ENCODE measurements at places on chromosomes 2 and 18.
A peak's percentile ranks its signal among the peaks of the same experiment; 100 is the strongest.

GRCh38 chr2:197904446-197904845 lies 100.1 kb downstream of the PLCL1 start:
- DNase-seq = no peak

- no peak for DNase-seq
Measured at GRCh38 chr2:50975546-50975945, 56.4 kb downstream of the NRXN1 start.

DNA sequence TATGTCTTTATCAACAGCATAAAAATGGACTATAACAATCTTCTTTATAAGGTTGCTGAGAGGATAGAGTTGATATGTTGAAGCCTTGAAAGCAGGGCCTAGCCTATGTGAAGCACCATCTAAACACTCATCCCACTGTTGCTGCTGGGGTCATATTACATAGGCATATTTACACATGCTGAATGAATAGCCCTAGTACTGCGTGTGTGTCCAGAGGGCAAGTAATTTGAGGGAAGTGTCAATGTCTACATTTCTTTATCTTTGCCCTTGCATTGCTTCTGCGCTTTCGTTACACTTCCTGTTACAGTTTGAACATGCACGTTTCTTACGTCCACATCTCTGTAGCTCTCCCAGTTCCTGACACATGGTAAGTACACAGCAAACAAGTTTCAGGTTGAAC lies 280.3 kb upstream of the ATP5MC3 start:
- no peak for DNase-seq

- no peak for DNase-seq
Measured at GRCh38 chr2:134154246-134154645, 99.6 kb upstream of the MGAT5 start.

DNA sequence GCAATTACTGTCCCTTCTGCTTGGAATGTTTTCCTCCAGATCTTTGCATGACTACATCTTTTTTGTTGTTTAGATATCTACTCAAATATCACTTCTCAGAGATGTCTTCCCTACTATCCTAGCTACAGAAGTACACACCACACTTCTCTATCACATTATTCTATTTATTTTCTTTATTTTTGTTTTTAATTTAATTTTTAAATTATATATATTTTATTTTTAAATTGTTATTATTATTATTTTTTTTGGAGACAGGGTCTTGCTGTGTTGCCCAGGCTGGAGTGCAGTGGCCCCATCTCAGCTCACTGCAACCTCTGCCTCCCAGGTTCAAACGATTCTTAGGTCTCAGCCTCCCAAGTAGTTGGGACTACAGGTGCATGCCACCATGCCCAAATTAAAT lies 106.7 kb downstream of the TAF4B start:
- no peak for DNase-seq

DNA sequence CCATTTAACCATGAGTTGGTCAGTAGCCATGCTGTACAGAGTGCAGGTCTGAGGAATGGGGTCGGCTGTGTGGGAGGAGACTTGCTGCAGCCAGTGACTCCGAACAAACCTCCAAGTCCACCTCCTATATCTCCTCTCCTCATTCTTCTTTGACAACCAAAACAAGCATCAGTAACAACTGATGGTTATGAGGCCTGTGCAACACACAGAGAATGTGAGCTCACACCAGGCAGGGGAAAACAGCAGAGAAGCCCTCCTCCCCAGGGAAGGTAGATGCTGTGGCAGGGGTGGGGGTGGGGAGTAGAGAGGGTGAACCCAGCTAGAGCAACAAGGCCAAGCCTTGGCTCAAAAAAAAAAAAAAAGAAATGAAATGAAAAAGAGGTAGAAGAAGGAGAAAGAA lies 12.3 kb upstream of the CNGA3 start:
- peak; percentile 3 for DNase-seq

DNA sequence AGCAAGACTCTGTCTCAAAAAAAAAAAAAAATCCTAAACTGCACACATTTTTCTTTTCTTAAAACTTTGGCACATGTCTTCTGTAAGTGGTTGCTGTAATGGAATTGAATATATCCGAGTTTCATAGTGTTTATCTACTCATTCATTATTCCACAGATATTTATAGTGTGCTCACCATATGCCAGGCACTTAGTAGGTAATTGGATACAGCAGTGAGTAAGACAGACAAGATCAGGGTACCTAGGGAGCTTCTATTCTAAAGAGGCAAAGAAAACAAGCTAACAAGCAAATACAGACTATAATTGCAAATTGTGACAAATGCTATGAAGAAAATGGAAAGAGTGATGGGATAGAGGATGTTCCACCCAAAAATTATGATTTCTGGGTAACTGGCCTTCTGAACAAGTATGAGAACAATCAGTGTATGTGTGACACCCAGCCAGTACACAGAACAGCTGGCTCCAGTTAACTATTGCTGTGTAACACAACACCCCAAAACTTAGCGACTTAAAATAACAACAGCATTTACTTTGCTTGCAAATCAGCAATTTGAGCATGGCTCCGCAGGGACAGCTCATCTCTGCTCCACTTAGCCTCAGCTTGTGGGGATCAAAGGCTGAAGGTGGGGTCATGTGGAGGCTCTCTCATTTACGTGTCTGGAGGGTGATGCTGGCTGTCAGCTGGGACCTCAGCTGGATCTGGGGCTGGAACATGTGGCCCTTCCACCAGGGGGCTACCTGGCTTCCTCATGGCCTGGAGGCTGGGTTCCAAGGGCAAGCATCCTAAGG lies 224.9 kb downstream of the INSIG2 start:
- no peak for DNase-seq

- DNase-seq = no peak
Measured at GRCh38 chr2:37560863-37561614, 110.4 kb downstream of the CDC42EP3 start.

DNA sequence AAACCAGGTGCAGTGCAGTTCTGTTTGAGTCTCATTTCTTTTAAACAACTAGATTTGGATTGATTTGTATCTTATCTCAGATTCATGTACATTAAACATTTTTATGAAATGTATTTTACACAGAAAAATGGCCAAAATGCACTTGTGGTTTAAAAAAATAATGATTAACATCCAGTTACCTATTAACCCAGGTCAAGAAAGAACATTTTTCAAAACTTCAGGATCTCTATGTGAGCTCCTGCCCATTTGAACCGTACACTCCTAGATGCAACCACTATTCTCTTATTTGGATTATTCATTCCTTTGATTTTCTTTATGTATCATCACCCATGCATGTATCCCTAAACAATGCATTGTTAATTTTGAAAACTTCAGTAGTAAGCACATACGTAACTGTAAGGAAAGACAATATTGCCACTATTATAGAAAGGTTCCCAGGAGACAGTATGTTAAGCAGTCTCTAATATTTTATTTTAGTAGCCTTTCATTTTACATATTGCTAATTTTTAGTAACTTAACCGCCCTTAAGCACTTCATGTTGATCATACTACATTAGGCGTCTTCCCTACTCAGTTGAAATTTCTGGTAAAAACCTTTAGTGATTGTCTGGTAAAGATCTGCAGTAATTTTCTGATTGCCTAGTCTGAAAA lies 22.7 kb downstream of the RNF138 start:
- no peak for DNase-seq

DNA sequence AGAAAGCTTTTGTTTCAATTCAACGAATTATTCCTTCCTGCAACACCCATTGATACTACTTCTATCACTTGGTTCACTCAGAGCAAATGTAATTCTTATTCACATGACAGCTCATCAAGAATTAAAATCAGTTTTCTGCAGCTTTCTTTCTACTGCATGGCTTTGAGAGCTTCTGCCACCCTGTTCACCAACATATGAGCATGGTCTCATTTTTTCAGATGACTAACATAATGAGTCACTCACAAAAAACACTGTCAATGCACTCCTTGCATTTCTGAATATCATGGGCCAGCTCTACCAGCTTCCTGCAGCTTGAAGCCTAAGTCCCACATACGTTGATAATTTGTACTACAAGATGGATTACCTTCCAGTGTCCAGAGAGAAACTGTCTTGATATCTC lies 342.9 kb downstream of the LRATD1 start:
- peak; percentile 9 for DNase-seq

GRCh38 chr2:27628767-27629709 lies at the start of the genes CCDC121 and GPN1:
Gene CCDC121 (minus strand): TSS chr2:27629012. CDS start chr2:27627799, 1,213 bp downstream.
Gene GPN1 (plus strand): TSS chr2:27629050. CDS start chr2:27629059, 9 bp downstream.
- DNase-seq = peak; percentile 94

- no peak for DNase-seq
Measured at GRCh38 chr2:129293326-129293725, 686.1 kb upstream of the RAB6C start.

DNA sequence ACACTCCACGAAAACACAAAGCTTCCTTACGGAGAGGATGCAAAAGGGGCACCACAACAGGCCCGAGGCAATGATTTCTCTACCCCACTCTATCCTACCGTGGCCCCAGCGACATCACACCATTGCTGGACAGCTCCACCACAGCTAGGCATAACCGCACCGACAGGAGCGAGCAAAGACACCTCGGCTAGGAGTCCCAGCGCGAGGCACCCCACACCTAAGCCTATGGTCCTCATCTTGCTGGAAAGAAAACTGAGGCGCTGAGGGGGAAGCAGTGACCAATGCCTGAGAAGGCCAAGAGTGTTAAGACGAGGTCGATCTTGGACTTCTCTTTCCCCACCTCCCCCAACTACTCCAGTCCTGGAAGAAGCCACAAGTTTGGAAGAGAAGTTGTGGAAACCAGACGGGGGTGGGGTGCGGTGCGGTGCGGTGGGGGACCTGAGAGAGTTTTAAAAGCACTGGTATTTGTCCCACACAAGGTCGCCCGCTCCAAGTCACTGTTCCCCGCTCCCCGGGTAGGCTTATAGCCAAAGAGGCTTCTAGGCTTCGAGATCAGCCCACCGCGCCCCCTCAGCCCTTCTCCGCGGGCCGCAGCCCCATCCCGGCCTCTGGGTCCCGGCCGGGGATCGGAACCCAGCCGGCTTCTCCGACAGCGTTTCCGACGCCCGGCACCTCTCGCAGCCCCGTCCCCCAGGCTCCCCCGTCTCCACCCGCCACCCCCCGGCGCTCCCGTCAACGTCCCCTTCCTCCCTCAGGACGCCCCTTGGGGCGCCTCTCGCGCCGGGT lies 766 bp downstream of the PDE6D start:
- peak; percentile 34 for DNase-seq

- no peak for DNase-seq
Measured at GRCh38 chr2:171405546-171405945, 28.2 kb downstream of the METTL8 start.

DNA sequence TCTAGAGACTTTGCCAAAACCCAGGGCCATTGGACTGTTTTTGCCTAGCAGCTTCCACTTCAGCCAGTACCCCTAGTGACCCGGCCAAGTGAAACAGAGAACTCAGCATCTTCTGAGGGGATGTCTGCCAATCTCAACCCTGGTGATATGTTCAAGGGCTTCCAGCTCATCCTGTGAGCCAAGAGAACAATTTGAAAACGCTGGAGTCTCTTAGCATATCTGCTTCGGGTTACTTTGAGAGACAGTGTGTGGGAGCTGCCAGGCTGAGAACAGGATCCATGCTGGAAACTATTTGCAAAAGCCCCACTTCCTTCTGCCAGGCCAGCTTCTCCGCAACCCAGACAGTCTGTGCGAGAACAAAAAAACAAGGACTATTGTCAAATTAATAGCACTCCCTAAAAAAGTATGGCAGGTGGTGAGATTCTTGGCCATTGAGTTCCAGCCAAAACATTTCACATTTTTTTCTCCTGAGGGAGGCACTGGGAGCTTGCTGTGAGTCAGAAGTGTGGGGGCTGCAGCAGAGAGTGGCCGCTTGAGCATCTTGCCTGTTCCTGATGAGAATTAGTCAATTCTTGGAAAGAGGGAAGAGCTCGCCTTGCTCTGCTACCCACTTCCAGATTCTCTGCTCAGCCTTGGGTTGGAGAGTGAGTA lies 395.6 kb upstream of the TRIB2 start:
- peak; percentile 98 for DNase-seq

DNA sequence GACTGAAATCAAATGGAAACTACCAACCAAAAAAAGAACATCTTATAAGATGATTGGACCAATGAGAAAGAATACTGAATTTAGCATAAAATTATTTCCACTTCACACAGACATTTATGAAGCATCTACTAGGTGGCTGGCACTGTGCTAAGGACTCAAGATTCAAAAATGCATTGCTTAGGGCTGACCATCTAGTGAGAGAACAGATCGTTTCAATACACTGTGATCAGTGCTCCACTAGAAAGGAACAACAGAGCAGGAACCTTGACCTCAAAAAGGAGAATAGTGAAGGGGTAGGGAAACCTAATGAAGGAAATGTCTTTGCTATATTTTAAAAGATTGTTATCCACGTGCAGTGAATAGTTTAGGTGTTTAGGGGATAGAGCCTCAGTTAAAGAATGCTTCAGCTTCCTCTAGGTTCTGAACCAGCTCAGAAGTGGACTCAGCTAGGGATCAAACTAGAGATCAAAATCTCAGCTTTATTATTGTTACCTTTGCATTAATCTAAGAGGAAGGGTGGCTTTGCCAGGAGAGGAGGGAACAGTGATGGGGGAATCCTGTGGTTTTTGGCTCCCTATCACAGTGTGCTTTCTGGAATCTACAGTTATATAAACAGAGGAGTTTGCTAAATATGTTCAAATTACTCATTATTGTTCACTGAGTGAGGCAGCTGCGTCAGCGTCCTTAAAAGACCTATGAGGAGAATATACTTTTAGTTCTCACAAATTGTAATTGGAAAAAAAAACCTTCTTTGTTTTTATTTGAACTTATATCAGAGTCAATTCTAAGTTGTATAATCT lies 16.2 kb upstream of the BBS5 start:
- DNase-seq = peak; percentile 89

DNA sequence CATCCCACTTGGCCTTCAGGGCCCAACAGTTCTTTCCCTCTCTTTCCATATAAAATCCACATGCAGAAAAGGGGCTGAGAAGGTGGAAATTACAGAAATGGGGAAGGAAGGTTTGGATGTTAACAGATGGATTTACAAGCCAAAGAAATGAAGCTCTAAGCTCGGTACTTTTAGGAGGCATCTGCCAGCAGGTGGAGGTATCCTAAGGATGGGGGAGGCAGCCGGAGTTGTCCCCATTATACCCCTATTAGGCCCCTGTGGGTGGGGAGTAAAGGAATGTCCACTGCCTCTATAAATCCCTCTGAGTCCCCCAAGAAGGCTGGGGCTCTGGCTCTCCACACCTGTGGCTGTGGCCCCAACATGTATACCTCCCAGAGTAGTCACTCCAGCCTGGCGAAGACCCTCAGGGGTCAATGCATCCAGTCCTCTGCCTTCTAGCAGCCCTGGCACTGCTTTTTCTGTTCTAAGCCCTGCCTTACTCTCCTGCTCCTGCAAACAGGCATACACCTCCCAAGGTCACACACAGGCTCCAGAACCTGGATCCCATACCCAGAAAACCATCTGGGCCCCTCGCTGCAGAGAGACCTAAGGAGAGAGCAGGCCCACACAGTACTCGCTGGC lies 1.2 kb downstream of the FBXO41 start:
- DNase-seq = no peak

DNA sequence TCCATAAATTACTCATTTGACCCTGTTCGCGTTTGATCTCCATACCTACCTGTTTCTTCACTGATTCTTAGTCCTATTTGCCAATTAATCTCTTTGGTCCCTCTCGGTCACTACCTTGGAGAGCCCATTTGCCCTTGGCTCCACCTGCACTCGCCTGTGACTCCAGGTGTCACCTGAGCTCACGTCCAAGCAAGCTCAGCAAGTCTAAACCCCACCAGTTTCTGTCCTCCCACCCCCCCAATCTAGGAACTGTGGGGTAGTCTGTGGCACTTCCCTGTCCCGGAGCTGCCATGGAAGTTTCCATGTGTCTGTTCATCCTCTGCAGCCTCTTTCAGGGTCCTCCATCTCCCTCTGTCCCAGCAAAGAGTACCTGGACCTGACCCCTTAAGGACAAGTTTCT lies 68.1 kb upstream of the BCL2L11 start:
- no peak for DNase-seq

GRCh38 chr18:62577765-62578164 lies 54.9 kb downstream of the ZCCHC2 start:
- DNase-seq = peak; percentile 22
